ENCODE measurements at places on chromosomes 11 and 22.

GRCh38 chr11:13206086-13206640 is 71.4 kb upstream of the BMAL1 start:
- DNase-seq: no peak

- no peak for DNase-seq
These were observed 38.9 kb downstream of the MS4A2 start for GRCh38 chr11:60127311-60127811.

DNA sequence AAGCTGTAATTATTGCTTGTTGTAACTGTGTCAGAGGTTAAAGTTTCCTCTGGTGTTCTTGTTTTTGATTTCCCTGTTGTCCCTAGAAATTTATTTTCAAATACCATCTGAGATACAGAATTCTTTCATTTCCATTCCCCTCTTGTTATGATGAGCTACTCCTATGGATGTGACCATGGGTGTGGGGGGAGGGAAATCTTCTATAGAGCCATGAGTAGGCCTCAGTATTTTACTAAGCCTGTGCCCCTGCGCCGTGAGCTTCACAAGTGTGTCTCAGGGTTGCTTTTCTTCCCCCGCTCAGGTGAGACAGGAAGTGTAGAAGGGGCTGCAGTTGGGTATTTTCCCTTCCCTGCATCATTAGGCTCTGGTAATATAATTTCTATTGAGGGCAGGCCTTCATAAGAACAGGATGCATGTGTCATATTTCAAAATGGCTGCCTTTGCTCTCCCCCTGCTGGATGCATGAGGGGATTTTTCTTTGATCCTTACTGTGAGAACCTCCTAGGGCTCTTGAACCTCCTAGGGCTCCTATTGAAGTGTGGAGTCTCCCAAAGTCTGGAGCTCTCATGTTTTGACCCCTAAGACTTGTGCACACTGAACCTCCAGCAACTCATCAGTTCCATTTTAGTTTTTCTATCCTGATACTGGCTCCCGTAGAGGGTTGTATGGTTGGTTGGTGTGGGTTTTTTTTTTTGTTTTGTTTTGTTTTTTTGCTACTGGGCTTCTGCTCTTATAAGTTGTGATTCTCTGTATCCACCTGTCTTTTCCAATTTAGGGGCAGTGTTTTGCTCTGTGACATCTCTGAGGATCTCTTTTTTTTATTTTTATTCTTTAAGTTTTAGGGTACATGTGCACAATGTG is 658.2 kb downstream of the NTM start:
- no peak for DNase-seq

GRCh38 chr11:30483056-30483455 is 103.1 kb downstream of the MPPED2 start:
- no peak for DNase-seq

DNA sequence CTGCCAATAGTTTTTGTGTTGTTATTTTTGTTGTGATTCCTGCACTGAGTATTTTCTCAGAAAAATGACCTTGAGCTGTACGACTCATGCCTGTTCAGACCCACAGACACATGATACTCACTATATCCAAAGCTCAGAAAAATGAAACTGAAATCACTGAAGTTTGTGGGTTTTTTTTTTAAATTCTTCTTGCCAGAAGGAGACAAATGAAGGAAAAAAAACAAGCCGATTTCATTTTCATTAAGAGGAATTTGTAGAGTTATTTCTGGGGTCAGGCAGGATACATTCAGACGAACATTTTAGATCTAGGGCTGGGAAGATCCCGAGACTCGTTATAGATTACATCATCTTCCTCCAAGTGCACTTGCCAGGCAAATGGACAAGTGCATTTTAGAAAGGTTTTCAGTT is 60.4 kb downstream of the BMAL1 start:
- no peak for DNase-seq

DNA sequence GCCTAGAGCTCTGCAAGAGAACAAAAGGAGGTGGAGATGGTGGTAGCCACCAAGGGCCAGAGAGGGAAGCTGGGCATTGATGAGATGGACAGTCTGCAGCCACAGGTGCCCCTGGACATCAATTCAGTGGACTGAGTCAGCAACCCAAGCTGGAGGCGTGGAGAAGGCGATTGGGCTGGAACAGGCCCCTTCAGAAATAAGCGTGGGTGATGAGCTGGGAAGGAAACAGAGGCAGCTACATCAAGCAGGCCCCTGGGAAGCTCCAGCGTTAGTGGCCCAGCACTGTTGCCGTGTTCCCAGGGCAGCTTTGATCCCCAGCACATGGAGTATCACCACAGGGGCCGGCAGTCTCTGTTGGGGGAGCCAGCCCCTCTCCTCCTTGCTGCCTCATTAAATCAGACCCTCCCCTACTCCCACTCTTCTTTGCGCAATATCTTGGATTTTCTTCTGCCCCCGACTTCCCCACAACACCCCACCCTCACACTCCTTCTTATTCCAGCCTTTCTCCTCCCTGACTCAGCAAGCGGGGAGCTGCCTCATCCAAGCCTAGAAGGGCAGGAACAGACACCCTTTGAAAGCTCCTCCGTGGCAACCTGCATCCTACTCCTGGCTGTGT is 31.7 kb upstream of the OAF start:
- DNase-seq: no peak

DNA sequence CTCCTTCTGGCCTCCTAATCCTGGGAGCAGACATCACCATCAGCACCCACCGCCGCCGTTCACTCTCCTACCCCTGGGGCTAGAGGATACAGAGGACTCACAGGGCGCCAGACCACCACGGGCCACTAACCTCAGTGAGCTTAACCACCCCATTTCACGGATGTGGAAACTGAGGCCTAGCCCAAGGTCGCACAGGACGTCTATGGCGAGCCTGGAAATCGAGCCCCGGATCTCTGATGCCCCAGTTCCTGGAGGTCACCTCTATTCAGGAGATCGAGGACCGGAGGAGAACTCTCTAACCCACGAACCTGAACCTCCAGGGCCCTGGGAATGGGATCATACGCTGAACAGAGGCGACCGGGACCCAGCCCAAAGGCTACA is 349 bp downstream of the TIMM10 start:
- DNase-seq: no peak

DNA sequence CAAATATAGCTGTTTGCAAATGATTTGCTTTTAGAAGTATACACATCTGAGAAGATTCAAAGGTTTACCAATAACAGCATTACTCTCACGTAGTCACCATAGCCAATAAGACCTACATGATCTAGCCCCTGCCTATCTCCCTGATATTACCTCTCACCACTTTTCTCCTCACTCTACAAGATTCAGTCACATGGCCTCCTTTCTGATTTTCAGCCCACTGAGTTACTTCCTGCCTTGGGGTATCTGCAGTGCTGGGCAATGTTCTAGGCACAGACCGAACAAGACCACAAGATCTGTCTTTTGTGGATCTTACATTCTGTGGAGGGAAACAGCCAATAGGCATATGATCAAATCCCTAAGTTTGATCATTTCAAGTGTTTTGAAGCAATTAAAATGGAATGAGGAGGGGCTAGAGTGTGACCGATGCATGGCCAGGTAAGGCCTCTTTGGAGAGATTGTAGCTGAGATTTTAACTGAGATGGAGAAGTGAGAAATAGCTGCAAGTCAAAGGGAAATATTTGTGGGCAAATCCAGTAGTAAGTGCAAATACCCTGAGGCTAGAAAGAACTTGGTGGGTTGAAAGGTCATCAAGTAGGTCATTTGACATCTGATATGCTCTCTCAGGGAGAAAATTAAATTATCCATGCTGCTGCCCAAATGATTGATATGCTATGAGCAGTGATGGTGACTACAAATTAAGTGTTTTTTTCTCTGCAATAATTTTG is 43.1 kb downstream of the ARL14EP start:
- no peak for DNase-seq

DNA sequence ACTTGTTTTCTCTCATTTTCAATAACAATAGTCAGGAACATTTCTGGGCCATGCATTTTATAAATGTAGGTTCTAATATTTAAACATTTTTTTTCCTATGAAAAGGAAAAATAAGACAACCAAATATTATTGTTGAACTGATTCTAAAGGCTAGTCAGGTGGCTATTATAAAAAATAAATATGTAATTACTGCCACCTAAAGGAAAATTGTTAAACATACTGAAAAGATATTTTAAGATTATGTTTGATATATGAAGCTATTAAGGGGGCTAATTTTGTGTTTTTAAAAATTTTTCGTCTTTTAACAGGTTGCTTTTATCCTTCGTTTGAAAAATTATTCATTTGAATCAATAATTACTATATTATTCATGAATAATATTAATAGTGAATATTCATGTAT is 62.2 kb upstream of the FDX1 start:
- DNase-seq: no peak

- DNase-seq: no peak
These were observed 12.0 kb downstream of the STIM1 start for GRCh38 chr11:3867209-3868091.

DNA sequence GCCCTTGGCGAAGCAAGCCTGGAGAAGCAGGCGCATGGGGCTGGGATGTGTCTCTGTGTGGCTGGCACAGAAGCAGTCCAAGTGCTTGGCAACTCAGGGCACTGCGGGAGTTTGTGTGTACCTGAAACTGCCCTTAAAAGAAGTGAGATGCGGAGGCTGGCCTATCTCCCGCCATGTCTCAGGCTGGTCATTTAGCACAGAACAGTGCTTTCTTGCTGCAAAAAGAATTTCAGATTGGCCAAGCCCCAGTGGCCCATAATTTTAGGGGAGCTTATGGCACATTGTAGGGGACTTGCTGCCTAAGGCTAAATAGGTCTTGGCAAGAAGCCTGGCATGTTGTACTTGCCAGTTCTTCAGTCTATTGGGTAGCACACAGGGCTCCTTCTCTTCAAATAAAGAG is 16.4 kb downstream of the EHF start:
- DNase-seq: no peak

DNA sequence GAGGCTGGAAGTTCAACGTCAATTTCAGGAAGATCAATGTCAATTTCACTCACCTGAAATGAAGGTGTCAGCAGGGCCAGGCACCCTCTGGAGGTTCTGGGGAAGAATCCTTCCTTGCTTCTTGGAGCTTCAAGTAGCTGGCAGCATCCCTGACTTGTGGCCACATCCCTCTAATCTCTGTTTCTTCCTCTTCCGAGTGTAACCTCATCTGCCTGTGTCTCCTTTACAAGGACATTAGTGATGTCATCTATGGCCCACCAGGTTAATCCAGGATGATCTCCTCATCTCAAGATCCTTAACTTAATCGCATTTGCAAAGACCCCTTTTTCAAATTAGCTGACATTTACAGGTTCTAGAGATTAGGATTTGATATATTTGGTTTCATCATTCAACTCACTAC is 240.8 kb upstream of the MTNR1B start:
- no peak for DNase-seq

GRCh38 chr22:26907366-26907765 is 250.0 kb downstream of the MIAT start:
- no peak for DNase-seq

Measured in GM18507 (cell line).